ENCODE measurements at places on chromosomes 2 and 18.

DNA sequence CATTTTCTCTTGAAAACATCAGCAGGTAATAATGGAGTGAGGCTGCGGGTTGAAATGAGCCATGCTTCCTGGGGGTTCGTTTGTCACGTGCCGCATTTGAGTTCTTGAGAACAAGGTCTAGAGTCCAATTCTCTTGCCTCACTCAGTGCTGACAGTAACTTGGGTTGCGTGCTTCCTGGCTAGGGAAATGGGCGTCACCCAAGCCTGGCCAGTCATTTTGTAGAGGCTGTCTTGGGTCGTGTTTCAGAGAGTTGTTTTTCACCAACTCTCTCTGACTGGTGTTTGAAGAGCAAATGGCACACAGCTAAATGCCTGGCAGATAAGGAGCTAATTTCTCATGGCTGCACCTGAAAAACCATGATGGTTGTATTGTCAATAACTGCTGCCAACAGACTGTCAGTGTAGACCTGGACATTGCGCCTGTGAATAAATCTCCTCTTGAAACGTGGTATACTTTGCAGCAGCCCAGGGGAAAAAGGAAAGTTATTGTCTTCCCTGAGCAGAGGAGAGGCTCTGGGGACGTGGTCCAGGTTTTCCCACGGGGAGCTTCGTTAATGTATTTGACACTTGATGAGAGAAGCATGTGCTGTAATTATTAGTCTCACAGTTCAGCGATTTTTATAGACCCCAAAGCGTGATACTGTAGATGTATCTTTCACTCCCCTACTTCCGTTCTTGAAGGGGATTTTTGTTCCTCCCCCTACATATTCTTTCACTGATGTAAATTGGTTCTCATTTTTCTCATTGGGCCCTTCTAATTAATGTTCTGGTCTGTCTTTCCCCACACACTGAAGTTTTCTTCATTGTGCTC lies 196.0 kb downstream of the FHOD3 start:
- DNase-seq: no peak

GRCh38 chr2:156333274-156333950 lies 891 bp upstream of the NR4A2 start:
- peak; percentile 81 for DNase-seq

- DNase-seq: peak; percentile 30
These were observed 12.4 kb downstream of the KIF5C start for GRCh38 chr2:148887350-148888002.

DNA sequence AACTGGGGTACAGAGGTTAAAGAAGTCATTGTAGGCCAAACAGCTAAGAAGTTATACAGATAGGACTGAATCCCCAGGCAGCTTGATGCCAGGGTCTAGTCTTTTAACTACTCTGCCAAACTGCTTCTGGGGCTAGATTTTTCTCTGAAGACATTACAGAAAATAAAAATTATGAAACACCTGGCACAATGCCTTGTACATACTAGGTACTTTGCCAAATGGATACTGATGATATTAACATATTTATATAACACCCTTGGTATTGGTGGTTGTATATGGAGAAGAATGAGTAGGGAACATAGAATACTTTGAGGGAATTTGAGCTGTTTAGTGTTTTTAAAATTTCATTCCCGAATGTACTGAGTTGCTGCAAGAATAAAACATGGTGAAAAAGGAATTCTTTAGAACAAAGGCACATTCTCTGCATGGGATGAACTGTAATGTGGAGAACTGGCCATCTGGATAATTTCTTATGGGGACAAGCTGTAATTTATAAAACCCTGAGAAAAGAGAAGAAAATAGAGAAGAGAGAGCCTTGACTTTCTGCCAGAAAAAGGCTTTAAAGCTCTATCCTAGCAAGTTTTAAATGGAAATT lies 210.9 kb upstream of the TMEM200C start:
- no peak for DNase-seq

DNA sequence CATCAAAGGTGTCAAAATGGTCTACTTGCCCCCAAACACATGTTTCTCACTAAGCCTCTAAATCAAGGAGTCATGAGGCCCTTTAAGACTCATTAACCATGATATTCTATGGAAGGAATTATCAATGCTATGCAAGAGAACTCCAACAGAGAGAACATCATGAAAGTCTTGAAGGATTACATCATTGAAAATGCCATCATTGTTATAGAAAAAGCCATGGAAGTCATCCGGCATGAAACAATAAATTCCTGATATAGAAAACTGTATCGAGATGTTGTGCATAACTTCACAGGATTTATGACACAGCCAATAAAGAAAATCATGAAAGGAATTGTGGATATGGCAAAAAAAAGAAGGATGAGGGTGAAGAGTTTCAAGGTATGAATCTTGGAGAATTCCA lies 1363.6 kb upstream of the CDH2 start:
- DNase-seq: no peak

GRCh38 chr2:205752924-205753323 lies 70.6 kb downstream of the NRP2 start:
- no peak for DNase-seq

DNA sequence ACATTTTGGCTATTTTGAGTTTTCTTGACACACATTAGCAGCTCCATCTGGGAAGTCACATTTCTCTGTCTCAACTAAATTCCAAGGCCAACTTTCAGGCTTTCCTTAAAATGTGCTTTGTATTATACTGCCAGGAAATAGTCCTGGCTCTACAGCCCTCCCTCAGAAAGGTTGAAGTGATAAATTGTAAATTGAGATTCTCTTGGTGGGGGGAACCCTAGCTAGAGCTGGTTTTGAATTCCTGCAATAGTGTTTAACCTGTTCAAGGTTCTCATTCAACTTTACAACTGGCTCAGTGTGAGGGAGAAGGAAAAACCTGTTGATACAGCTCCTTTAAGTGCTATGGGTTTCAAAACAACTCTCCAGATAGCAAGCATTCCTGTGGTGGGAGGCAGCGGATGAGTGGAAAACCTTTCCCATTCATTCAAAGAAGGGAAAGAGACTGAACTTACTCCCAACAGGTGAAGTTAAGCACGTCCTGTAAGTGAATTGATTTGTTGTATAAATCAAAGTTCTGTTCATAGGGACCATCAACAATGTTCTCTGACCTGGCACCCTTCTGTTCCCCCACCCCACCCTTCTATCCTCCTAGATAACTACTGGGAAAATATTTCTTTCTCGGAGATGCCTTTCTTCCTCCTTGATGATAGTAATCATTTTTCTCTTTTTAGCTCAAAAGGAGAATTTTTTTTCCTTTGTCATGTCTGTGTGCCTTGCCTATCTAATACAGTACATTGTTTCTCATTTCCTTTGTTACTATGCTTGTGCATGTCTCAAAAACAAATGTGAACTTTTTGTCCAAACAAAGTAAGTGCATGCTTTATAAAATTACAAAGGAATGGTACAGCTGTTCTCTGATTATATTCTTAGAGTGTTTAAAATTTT lies 44.2 kb upstream of the SLC39A10 start:
- no peak for DNase-seq

GRCh38 chr2:217617616-217618022 lies 385.2 kb downstream of the TNS1 start:
- DNase-seq: no peak

DNA sequence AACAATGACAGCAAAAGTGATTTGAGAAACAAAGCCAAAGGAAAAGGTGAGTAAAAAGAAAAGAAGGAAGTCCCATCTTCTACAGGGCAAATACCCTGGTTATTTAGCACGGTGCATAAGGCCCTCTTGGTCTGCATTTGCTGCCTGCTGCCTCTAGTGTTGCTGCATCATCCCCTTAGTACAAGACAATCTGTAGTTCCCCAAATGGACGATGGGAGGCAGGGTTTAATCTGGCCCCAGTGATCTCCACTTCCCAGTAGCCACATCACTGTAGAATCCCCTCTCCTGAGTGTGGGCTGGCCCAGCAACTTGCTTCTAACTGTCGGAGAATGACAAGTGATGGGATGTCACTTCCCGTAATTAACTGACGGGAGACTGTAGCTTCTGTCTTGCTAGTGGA lies 85.1 kb downstream of the CTAGE1 start:
- DNase-seq: peak; percentile 18

GRCh38 chr2:16288371-16289112 lies 348.2 kb downstream of the MYCN start:
- no peak for DNase-seq

- DNase-seq: no peak
These were observed 44.7 kb downstream of the ITSN2 start for GRCh38 chr2:24315669-24316068.

GRCh38 chr2:77520641-77521547 lies 1.3 kb downstream of the LRRTM4 start:
- no peak for DNase-seq

- DNase-seq: peak; percentile 93
These were observed 568 bp downstream of the TMEM131 start for GRCh38 chr2:97995026-97995733.

DNA sequence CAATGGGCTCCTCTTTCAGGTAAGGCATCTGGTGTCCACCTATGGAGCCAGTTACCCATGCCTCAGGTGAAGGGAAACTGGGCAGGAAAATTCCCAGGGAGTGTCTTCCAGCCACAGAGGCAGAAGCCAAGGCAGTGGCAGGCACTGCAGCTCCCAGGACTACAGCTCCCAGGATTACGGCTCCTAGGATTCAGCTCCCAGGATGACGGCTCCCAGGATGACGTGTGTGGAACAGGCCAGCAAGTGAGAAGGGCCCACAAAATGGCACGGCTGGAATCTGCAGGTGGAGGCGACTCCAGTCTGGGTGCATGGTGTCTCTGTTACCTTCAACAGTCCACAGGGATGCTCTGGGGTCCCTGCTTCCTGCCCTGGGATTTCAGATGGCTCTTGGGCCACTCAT lies 92.1 kb downstream of the PTGR3 start:
- no peak for DNase-seq

- no peak for DNase-seq
These were observed 90.2 kb downstream of the ACTR2 start for GRCh38 chr2:65317841-65318240.

- no peak for DNase-seq
These were observed 121.3 kb downstream of the CDC42EP3 start for GRCh38 chr2:37550190-37550589.

DNA sequence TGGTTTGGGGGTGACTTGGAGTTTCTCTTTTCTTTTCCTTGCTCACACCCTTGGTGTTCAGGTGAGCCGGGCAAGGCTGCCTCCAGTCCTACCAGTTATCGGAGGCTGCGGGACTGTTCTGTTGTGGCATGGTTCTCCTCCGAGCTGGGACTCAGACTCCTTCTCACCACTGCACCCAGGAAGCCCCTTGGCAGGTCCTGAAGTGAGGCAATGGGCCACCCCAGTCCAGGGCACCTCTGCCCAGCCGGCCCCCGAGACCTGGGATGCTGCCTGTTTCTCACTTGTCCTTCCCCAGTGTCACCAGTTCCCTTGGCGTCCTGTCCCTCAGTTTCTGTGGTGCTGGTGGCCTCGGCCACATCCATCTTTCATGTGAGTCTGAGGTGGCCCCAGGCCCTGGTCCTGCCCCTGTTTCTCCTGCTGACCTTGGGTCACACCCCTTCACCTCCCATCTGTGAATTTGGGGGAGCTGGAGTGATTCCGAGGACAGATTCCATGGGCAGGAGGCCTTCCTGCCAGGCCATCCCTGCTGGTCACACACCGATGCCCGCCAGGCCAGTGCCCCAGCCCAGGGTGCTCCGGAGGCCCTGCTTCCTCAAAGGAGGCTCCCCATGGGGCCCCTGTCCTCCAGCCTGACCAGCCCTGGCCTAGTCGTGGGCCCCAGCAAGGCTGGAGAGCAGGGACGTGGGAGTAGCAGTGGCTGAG lies 6.6 kb upstream of the KLHL30 start:
- no peak for DNase-seq

- no peak for DNase-seq
These were observed 239.2 kb upstream of the DOK6 start for GRCh38 chr18:69161383-69162028.

- DNase-seq: no peak
These were observed 117.8 kb downstream of the ACKR3 start for GRCh38 chr2:236687296-236687965.

- peak; percentile 25 for DNase-seq
These were observed 217.3 kb downstream of the SEPTIN10 start for GRCh38 chr2:109396202-109397180.

DNA sequence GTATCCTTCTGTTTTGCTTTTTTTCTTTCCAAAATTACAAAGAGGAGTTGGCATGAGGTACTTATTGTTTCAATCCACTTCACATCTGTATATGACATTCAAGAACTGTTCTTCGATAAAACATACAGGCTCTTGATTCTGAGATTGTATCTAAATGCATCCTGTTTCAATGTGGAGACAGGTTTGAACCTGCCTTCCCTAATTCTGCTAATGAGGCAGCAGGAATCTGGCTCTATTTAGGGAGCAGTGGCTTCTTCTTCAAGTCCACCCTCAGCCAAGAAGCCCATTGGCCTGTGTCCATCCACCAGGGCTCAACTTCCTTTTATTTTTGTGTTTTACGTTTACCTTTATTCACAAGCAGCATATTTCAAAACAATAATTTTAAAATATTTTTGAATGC lies 84.8 kb upstream of the PIK3C3 start:
- no peak for DNase-seq

DNA sequence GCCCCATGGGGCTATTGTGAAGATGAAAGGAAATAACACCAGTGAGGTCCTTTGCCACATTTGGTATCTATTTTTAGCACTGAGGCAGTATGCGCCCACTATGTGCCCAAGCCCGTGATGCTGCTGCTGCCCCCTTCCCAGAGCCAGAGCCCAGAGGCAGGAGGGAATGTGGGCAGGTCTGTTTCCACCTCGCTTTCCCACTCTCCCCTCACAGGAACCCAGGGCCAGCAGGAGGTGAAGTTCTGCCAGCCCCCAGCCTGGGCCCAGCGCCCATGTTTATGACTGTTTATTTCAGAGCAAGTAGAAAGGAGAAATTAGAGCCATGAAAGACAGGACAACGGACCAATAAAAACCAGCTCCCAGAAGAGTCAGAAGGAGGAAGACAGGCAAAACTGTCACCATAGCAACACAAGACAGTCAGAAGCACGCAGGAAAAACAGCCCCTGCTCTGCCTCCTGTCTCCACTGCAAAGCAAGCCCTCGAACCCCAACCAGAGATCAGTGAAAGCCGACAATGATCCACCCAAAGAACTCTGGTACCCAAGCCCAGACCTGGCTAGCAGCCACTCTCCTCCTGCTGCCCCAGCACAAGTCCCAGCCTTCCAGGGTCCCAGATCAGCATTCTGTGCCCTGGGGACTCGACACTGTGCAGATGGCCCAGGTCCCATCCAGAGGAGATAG lies 1.4 kb downstream of the CYRIA start:
- peak; percentile 90 for DNase-seq

All from common myeloid progenitor, CD34-positive (primary cell).